ENCODE measurements at places on chromosomes 12 and 14.
A peak's percentile ranks its signal among the peaks of the same experiment; 100 is the strongest.

GRCh38 chr14:101155575-101155974, 252.1 kb upstream of the RTL1 start:
- no peak for DNase-seq

DNA sequence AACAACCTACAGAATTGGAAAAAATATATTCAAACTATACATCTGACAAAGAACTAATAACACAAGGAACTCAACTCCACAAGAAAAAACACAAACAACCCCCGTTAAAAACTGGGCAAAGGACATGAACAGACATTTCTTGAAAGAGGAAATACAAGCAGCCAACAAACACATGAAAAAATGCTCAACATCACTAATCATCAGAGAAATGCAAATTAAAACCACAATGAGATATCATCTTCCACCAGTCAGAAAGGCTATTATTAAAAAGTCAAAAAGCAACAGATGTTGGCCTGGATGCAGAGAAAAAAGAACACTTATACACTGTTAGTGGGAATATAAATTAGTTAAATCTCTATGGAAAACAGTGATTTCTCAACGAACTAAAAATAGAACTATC, 82.6 kb upstream of the CCDC91 start:
- no peak for DNase-seq

DNA sequence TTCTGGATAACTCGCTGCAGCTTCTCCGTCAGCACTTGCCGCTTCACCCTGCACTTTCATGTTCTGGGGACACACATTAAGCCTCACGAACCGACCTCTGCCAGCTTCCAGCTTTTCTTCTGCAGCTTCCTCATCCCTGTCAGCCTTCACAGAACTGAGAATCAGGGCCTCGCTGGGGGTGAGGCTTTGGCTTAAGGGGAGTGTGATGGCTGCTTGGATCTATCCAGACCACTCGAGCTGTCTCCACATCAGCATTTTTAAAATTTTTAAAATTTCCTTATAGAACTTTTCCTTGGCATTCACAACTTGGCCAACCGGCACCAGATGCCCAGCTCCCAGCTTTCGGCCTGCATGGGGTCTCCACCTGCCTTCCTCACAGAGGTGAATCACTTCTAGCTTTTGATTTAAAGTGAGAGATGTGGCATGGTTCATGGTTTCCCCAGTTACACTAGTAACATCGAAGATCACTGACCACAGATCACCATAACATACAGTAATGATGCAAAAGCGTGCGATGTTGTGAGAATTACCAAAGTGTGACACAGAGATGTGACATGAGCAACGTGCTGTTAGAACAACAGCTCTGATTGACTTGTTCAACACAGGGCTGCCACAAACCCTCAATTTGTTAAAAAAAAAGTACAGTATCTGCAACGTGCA, 139.1 kb upstream of the C14orf180 start:
- DNase-seq, result no peak

- DNase-seq, result no peak
These were observed 1.4 kb downstream of the MYBPC1 start for GRCh38 chr12:101596172-101596571.

DNA sequence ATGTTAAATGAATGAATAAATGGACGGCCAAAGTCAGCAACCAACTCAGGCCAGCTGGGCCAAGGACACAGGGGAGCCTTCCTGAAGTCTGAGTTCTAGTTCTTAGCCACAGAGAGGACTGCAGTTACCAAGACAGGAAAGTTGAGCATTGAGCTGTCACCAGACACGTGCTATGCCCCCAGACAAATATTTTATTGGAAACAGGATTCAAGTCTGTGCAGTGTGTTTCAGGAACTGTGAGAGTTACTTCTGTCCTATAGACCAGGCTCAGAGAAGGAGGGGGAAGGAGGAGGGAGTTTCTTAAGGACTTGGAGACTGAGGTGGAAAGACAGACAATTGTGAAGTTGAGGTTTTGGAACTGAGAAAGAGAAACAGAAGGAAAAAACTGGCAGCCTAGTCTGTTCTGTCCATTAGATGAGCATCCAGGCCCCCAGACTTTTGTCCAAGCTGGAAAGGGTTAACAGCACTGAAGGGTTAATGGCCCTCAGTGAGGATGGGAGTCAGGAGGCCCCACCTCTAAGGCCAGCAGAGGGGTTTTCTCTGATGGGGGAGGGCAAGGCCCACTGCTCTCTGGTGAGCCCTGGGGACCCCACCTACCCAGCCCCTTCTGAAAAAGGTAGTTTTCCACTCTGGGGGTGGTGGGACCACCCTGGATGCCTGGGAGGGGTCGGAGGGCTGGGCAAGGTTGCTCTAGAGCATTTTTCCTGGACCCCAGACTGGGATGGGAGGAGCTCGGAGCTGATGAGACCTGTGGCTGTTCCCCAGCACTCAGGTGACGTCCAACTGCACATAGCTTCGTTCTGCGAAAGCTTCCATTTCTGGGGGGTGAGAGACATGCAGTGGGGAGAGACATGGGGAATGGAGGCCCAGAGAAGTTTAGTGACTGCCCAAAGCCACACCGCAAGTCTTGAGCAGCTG, 6.9 kb upstream of the CMKLR1 start:
- no peak for DNase-seq

GRCh38 chr14:91377700-91378652, 39.6 kb downstream of the CCDC88C start:
- DNase-seq, result no peak

DNA sequence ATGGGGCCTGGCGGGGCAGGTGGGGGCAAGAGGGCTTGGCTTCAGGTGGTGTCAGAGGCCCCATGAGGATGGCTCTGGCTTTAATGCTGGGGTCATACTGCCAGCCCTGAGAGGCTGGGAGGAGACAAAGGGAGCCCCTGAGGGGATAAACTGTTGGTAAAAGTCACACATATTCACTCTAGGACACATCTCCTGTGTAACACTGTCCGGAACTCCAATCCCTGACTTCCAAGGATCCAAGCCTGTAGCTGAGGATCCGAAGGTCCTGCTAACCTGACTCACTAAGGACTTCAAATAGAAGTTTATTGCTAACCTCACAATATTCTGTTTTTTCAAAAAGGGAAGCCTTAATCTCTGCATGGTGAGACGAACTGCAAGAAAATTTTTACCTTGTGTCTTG, 39.2 kb upstream of the GPR68 start:
- DNase-seq, result no peak

DNA sequence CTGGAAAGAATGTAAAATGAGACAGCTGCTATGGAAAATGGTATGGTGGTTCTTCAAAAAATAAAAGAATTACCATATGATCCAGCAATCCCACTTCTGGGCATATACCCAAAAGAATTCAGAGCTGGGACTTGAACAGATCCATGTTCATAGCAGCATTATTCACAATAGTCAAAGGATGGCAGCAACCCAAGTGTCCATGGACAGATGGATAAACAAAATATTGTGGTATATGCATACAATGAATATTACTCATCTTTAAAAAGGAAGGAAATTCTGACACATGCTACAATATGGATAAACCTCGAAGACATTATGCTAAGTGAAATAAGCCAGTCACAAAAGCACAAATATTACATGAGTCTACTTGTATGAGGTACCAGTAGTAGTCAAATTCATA, 9.1 kb downstream of the RAB2B start:
- DNase-seq, result peak; percentile 76

- peak; percentile 80 for DNase-seq
These were observed 458 bp downstream of the SSPN start for GRCh38 chr12:26195641-26196420.

DNA sequence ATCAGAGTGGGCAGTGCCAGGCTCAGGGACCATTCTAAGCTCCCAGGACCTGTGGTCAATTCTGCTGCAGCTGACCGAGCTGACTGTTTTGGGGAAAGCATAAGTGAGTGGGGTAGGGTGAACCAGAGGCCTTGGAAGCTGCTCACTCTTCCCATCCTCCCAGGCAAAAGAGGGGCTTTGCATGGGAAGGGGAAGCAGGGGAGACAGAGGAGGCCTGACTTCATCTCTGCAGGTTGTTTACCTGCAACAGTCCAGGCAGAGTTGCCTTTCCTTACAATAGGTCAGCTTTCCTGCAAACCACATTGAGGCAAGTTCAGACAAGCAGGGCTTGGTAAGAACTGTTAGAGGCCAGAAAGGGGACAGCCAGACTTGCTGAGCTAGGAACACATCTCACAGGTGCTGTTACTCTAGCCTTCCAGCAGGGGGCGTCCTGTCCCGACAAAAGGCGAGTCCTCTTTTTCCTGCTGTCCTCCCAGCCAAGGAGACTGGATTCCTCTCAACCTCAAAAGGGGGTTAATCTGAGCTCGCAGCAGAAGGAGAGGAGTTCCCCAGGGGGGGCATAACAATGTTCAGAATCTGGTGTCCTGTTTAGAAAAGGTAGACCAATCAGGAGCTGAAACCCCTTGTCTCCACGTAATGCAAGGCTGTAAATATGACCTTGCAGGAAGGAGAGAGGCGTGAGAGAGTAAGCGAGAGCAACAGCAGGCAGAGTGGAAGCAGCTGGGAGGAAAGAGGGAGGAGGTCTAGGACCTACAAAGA, 4.3 kb upstream of the DHRS2 start:
- peak; percentile 94 for DNase-seq

- DNase-seq, result no peak
These were observed 26.8 kb downstream of the DUSP6 start for GRCh38 chr12:89325495-89325894.

DNA sequence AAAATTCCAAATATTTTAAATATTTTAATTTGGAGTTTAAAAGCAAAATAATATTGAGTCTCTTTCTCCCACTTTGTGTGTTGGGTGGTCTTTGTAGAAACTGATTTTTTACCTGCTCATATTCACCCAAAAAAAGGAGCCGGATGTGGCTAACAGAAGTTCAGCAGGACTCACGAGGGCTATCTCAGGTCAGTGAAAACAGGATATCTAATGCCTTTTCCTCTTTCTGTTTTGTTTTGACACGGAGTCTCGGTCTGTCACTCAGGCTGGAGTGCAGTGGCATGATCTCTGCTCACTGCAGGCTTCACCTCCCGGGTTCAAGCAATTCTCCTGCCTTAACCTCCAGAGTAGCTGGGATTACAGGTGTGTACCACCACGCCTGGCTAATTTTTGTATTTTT, 30.8 kb downstream of the COA8 start:
- DNase-seq, result no peak

DNA sequence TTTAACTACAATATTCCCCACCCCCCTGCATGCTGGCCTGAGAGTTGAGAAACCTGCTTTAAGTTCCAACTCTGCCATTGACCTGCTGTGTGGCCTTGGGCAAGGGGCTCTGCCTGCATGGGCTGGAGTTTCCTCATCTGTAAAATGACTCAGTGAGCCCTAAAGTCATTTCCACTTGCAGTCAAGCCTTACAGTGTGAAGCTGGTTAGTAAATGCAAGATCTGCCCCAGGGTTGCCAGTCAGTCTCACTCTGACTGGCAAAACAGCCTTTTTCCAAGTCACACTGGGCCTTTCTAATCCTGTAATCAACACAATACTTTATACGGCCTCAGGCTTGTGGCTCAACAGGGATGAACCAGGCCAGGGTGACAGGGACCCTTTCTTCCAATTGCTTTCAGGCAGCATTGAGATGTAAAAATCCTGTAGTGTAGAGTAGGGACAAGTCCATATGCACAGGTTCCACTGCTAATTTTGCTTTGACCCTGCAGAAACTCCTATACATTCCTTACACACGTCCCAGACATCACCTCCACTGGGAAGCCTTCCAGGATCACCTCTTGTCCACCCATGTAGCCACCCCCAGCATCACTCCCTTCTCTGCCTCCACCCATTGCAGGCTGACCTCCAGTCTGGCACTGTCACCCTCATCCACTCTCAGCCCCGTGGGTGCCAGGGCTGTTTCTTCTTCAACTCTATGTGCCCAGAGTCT, 42.6 kb upstream of the PRIMA1 start:
- DNase-seq, result no peak

- peak; percentile 80 for DNase-seq
These were observed 16.3 kb downstream of the C2CD5 start for GRCh38 chr12:22527999-22528398.

DNA sequence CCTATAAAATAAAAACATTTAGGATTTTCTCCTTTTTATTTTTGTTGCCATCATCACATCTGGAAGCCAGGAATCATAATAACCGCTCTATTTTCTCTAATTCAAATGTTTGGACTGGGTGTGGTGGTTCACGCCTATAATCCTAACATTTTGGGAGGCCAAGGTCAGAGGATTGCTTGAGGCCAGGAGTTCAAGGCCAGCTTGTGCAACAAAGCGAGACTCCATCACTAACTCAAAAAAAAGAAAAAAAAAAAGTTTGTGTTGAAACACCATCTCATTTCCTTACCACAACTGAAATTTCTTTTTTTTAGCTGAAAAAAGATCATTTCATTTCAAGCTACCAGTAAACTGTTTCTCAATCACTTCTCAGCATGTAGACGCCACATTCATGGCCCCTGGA, 8.8 kb upstream of the BAZ1A start:
- no peak for DNase-seq

GRCh38 chr12:123045678-123046077, 65.2 kb downstream of the ARL6IP4 start:
- DNase-seq, result no peak

- no peak for DNase-seq
These were observed 138.2 kb upstream of the TSPAN8 start for GRCh38 chr12:71295953-71296352.

- no peak for DNase-seq
These were observed 57.6 kb downstream of the EMP1 start for GRCh38 chr12:13253966-13254760.

DNA sequence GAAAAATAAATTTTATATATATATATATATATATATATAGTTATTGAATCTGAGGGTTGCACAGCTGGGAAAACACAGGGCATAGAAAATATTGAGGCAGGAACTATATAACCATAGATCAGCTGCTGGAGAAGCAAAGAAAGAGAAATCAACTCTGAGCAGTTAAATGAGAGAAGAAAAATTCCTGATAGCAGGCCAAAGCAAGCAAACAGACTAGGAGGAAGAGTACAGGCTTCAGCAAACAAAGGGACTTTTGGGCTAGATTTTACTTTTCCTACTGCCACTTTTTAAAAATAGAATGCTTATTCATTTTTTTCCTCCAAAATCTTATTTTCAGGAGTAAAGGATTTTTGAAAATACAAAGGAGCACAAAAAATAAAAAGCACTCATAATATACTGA, 216.0 kb upstream of the PRKD1 start:
- DNase-seq, result peak; percentile 63

GRCh38 chr14:48504921-48505320, 829.5 kb upstream of the MDGA2 start:
- no peak for DNase-seq

DNA sequence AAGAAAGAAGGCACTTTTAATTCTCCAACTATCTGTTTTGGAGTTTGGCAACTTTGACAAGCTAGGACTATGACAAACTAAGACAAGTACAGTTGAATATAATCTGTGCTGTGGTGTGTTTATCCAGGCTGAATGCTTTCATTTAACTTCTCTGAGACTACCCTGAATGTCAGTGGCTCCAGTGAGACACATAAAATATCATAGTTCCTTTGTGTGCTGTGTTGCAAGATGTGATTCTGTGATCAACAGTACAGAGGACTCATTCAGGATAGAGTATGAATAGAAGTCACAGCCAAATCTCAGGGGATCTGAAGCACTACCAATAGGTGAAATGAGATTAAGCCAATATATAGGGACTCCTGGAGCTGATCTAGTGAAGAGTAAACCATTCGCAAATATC, 876.9 kb upstream of the FBXO33 start:
- DNase-seq, result no peak

- DNase-seq, result no peak
These were observed 165.4 kb upstream of the LRIG3 start for GRCh38 chr12:59085690-59086089.

GRCh38 chr14:31530136-31530535, 31.1 kb upstream of the NUBPL start:
- DNase-seq, result no peak

Measured in adipocyte (in vitro differentiated cells).